ENCODE measurements at places on chromosomes 7 and 10.

DNA sequence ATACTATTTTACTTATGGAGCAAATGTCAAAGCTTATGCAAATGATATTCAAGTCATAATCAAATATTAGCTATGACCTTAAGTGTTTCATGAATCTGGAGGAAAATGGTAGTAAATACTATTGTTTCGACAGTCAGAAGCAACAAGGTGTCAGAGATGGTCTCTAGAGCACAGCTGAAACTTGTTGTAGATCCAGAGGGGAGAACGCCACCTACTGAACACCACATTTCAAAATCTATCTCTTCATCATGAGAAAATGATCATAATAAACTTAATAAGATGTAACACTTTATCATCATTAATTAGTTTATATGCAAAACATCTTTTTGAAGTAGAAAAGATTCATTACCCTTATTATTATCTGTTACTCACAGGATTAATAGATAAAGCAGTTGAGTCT, 418.7 kb downstream of the GATA3 start:
- DNase-seq: no peak

- no peak for DNase-seq
Measured at GRCh38 chr10:108685863-108686531, 1237.3 kb downstream of the XPNPEP1 start.

DNA sequence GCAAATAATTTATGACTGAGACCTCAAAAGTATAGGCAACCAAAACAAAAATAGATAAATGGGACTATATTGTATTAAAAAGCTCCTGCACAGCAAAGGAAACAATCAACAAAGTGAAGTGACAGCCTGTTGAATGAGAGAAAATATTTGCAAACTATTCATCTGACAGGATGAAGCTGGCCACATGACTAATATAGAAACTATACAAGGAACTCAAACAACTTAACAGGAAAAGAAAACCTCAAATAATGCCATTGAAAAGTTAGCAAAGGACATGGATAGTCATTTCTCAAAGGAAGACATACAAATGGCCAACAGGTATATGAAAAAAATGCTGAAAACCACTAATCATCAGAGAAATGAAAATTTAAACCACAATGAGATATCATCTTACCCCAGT, 245.1 kb downstream of the STK31 start:
- DNase-seq: no peak

DNA sequence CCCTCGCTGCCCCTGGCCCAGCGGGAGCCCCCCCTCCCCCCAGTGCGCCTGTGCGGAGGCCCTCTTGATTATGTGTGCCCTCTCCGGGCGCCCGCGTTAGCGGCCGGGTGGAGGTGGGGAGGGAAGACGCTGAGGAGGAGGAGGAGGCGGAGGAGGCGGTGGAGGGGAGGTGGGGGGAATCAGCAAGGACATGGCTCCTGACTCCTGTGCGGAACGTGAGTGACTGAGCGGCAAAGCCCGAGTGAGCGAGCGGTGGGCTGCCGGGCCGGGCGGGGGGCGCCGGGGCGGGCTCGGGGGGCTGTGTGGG, 201 bp downstream of the MLLT10 start:
- no peak for DNase-seq

DNA sequence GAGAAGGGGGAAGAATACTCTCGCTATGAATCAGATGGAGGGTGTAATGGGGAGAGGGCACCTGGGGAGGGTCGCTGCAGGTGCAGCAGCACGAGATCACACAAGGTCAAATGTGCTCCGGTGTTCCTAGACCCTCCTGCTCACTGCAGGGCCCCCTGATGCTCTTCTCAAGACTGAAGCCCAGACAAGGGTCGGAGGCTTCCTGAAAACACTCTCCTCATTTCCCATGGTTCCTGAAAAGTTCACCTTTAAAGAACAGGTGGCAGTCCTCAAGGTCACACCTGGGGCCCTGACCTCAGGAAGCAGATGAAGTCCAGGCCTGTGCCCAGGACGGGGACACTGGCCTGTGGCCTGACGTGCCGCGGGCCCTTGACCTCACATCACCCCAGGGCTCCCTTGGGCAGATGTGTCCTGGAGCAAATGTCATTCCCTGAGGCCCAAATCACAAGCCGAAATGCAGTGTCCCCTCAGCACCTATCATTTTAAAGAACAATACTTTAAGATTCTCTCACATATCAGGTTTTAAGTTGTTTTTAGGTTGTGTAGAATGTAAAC, 289.8 kb downstream of the GLRX3 start:
- no peak for DNase-seq

DNA sequence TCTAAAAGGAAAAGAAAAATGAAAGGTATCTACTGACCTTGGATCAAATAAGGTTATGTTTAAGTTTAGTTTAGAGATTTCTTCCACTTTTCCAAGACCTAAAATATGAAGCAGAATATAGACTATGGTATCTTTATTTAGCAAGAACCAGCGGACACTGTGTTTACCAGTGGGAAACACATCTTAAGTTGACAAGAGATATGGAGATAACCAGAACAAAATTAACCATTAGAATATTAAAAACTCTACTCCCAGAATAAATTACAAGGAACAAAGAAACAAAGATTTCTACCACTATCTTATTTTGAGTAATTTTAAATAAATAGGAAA, 86.9 kb downstream of the IMMP2L start:
- DNase-seq: no peak

DNA sequence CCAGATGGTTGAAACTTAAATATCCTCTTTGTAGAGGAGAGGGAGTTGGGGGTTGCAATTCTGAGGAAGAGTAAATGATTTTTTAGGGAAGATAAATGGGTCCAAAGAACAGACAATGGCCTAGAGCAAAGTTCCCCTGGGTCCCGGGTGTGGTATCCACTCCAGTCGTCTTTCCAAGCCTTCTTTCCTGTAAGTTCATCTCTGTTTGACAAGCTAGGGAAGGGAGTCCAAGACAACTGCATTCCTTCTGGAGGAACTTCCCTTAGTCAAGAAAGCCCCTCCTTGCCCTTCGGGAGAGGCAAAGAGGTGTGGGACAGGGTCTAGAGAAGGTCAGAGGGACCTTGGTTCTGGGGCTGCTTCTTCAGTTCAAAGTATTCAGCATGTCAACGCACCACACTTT, 33.4 kb downstream of the C10orf71 start:
- no peak for DNase-seq

GRCh38 chr7:66732439-66732838, 8.1 kb upstream of the RABGEF1 start:
- DNase-seq: no peak

- DNase-seq: no peak
Measured at GRCh38 chr7:138843632-138844580, 45.9 kb upstream of the ATP6V0A4 start.

- no peak for DNase-seq
Measured at GRCh38 chr7:129925416-129926002, 27.3 kb downstream of the UBE2H start.

- DNase-seq: no peak
Measured at GRCh38 chr7:112366886-112367285, 83.4 kb upstream of the IFRD1 start.

GRCh38 chr7:120802751-120803150, 55.2 kb downstream of the TSPAN12 start:
- no peak for DNase-seq

DNA sequence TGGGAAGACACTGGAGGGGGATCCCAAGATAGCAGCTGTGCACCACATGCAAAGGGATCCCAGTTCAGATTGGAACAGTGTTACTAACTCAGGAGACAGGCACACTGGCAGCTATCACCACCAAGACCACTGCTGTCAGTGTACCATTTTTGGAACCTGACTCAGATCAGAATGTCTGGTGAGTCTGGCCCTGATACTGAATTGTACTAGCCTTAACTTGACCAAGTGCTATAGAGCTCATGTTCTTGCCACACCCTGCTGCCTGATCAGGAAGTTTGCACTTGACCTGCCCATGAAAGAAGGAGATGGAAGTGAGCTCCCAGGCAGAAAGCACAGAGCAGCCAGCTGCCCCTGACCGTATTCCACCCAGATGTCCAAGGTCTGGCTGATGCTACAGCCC, 4.8 kb upstream of the PRRT4 start:
- DNase-seq: no peak

DNA sequence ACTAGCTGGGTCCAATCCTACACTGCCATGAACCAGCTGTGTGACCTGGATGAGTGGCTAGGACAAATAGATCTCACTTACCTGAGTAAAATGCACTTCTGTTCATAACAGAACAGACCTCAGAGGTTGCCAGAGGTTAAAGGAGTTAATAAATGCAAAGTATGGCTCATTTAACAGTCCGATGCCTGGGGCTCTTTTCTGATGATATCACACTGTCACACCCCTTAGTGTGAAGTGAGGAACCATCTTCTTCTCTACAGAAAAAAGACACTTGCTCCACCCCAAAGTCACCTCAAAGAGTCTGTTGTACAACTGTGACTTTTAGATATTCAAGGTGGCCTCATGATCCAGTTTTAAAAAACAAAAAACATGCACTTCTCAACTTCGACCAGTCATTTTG, 21.5 kb upstream of the TARP start:
- DNase-seq: no peak

DNA sequence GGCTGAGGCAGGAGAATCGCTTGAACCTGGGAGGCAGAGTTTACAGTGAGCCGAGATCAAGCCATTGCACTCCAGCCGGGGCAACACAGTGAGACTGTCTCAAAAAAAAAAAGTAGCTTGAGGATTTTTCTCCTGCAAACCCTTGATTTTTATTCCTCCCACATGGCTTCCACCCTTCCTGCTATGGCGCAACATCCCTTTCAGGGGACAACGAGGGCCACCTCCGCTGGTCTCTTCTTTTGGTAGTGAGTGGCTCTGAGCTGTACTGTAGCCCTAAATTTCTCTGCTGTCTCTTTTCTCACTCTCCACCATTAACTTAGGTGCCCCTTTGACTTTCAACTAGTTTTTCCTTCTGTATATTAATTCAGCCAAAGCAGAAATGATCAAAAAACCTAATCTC, 113.4 kb downstream of the HIPK2 start:
- DNase-seq: no peak

Measured in AG09319 (cell line).